HT-29 (cell line): ENCODE measurements at places on chromosomes 5 and 9.

DNA sequence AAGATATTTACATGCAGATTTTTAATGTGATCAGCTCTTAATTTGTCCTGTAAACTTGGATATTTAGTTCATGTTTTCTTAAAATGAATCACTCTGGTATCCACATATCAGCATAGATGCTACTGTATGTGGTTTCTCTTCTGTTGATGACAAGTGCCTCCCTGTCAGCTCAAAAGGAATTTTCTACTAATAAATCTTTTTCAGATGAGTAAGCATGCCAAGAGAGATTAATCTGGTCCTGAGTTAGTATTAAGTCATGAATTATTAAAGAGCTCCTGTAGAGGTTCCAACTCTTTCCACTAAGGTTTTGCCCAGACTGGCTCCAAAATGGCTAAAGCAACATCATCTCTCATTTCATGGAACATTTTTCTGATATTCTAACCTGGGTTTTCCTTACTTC is 129.2 kb downstream of the GOLPH3 start:
- no peak for DNase-seq

- no peak for DNase-seq
Measured at GRCh38 chr9:82146677-82147076, 158.1 kb downstream of the SPATA31D1 start.

GRCh38 chr5:75265731-75266130 is 29.1 kb upstream of the ANKRD31 start:
- peak; percentile 54 for DNase-seq

GRCh38 chr5:132230871-132231270 is 3.2 kb upstream of the P4HA2 start:
- no peak for DNase-seq

- DNase-seq, result no peak
Measured at GRCh38 chr5:126720369-126720768, 56.6 kb upstream of the LMNB1 start.
